Smooth muscle cell of the brain vasculature (primary cell): ENCODE measurements at places on chromosomes 4 and X.

DNA sequence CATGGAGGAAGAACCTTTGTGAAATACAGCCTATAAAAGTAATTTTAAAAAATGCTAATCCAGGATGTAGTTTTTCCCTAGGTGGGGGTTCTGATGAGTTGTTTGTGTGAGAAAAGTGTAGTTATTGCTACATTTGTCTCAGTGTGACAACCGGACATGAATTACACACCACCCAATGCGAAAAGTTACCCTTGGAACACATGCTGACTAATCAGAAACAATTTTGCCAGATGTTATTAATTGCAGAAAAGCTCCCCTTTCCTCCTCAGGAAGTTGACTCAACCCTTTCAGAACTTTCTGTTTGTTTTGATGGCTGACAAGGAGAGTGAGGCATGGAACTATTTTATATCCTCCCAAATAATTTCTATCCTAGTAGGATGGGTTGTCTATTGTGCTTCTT is 38.1 kb upstream of the EDA2R start:
- peak; percentile 46 for DNase-seq

GRCh38 chrX:66042307-66043077 is 2.6 kb upstream of the VSIG4 start:
- DNase-seq: no peak

GRCh38 chr4:125266901-125267604 is 47.7 kb upstream of the FAT4 start:
- no peak for DNase-seq

GRCh38 chr4:1779588-1780382 is 13.3 kb upstream of the FGFR3 start:
- DNase-seq: no peak

DNA sequence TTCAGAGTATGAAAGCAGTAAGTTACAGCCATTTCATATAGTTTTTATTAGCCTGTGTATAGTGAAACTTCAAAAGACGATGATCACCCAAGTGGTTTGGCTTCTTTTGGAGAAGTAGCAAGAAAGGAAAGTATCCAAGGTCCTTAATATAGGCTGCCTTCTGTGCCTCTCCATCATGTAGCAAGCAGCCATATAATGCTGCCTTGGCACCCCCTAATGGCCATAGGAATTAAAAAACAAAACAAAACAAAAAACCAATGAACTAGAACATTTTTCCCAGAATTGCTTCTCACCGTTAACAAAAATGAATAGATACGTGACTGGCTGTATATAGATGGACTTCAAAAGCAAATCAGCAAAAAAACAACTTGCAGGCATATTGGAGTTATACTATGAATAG is 18.9 kb downstream of the LAMP2 start:
- DNase-seq: no peak

GRCh38 chr4:15794905-15795304 is 16.8 kb downstream of the CD38 start:
- no peak for DNase-seq

GRCh38 chr4:94978904-94979303 is 221.1 kb downstream of the BMPR1B start:
- peak; percentile 79 for DNase-seq

DNA sequence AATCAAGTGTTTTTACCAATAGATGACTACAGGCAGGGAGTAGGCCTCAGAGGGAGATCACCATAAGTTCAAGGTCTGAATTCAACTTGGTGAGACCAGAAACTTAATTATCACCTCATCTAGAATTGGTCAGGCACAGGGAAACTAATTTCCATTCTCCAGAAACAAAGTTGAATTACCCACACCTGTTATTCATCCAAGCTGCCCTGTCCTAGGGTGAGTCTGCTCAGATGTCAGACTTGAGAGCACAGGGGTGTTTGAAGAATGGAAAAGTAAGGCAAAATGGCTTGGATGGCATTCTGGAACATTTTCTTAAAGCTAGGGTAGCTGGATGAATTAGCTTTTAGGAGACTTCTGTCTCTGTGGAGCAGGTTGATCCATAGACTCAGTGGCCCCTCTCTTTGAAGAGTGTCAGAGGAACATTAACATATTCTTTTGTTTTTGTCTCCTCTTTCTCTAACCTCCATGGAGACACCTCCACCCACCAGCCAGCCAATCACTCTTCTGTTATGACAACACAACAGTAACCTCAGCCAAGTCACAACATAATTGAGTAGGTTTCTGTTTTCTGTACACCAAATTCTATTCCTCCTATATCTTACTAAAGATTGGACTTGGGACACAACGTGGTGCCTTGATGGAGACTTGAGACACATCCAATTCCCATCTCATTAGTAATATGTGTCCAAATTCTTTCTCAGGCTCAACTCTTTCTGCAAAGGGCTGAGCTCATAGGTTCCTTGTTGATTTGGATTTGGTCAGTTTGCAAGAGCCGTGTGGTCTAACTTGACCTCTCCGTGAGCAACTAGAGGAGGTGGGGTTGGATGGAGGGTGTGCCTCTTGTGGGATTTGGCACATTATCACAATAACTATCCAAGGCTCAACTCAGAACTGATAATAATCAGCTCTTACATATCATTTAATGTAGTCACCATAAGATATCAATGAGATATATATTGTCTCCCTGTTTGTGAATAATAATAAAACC is 45.1 kb downstream of the VSIG4 start:
- DNase-seq: no peak

GRCh38 chrX:38558686-38559085 is 2.7 kb upstream of the TSPAN7 start:
- no peak for DNase-seq

- DNase-seq: no peak
These were observed 154.5 kb downstream of the MSN start for GRCh38 chrX:65821721-65822496.

DNA sequence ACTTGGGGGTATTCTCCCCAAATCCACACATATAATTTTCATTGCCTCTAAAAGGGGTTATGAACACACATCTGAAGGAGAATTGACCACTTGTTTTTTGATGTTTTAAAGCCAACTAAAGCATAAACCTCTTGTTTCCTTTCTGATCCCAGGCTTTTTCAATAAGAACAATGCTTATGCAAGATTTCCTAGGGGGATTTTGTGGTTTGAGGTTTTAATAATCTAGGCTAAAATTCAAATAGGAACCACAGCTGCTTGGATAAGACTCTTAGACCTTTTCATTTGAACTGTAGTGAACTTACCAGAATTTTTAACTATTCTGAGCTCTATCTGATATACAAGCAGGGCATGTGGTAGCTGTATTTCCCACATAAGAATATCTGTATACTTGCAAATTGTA is 651.1 kb downstream of the ANKRD50 start:
- DNase-seq: peak; percentile 49

DNA sequence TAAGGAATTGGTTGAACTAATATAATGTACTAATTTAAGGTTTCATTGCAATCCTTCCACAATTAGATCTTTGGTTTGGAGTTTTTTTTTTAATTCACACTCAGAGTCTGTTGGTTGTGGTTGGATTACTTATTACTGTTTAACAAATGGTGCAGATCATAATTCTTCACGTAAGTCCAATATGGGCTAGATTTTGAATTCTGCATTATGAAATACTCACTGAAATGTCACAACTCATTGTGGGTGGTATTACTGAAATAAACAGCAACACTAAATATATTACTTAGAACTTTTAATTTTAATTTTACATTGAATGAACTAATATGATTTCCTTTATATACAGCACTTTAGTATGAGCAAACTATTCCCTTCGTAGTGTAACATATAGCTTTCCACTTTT is 94.2 kb upstream of the MYOZ2 start:
- no peak for DNase-seq

- no peak for DNase-seq
These were observed 81.5 kb upstream of the PSAPL1 start for GRCh38 chr4:7516096-7516772.

GRCh38 chrX:112147206-112147605 is 64.6 kb upstream of the TRPC5 start:
- DNase-seq: no peak

- no peak for DNase-seq
These were observed 11.2 kb downstream of the CITED1 start for GRCh38 chrX:72294497-72294896.

- DNase-seq: no peak
These were observed 36.0 kb downstream of the MED28 start for GRCh38 chr4:17650406-17650805.

- DNase-seq: no peak
These were observed 52.2 kb downstream of the SPATA18 start for GRCh38 chr4:52103319-52103718.

DNA sequence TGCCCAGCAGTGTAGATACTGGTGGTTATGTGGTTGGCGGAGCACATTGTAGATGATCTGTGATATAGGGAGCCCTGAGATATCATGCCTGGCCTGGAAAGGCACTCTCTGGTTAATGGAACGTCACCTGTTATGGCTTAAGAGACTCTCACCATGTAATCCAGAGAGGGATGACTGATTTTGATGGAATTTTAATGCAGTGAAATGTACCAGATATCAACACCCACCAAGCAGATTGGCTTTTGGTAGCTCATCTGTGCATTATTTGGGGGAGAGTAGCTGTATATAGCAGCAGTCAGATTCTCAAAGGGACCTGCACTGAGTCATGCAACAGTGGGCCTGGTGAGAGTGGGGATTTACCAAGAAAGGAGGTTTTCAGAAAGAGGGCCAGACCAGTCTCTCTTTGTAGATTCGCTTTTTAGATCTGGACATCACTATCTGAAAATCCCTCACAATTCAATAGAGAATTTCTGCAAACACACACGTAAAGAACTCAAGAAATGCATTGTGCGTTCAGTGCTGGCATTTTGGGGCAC is 17.3 kb downstream of the TSC22D3 start:
- no peak for DNase-seq

DNA sequence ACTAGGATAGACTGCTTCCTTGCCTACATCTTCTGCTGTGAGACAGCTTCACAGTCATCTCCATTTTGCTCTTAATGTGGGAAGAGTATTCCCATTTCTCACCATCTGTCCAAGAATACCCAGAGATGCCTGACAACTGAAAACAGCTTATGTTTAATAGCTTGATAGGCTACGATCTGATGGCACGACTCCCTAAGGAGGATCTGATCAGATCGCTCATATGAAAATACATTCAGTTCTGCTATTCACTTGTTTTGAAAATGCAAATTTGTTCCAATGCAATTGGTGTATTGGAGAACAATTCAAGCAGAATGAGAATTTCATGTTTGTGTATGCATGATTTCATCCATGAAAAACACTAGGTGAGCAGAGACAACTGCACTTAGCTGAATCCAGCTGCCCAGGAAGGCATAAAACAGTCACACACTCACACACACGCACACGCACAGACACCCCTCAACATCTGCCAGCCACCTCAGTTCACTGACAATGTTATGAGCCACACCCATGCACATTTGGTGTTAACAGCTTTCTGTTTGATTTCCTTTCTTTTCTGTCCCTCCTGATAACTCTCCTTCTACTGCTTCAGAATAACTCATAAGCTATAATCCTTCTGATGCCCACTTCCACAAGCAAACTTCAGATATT is 29.6 kb downstream of the TRIML1 start:
- DNase-seq: no peak
